ENCODE measurements at places on chromosomes 12 and 14. TPM values are rescaled to one million over a fixed set of nuclear protein-coding genes. Genes with fewer than 3 reads are reported as not detected.

GRCh38 chr14:23167116-23167847, 16.2 kb downstream of the SLC7A8 start:
- DNase-seq = no peak

DNA sequence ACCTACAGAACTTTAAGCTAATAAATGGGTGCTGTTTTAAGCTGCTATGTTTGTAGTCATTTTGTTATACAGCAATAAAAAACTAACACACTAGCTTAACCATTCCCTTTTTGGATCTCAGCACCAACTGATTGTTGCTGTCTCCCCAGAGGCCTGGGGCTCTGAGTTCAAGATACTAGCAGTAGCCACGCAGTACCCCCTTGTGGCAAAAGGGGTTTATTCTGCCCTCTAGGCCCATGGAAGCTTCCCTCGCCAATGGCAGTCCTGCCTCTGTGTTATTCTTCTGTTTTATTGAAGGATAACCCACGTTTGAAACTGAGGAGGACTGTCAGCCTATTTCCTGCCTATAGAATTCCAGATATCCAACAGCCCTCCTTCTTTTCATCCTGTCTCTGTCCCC, 455.3 kb upstream of the ATP2B1 start:
- no peak for DNase-seq

DNA sequence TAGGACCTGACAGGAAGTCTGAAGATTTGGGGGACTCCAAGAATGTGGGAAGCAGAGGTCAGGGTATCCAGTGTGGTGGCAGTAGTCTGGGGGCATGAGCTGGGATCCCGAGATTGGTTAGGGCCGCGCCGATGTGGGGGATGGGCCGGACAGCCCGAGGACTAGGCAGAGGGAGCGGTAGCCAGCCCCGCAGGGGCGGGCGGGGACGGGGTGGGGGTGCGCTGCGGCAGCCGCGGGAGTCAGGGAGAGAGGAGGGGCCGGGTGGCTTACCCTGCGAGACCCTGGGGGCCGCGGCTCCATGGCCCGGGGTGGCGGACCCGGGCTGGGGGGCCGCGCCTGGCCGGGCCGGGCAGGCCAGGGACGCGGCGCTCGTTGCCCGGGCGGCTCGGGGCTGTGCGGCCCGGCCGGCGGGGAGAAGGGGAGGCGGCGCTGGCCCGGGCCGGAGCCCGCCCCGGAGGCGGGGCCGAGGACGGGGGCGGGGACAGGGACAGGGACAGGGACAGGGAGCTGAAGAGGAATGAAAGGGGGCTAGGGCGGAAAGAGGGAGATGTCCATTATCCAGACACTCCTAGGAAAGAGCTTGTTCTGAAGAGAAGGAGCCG, 5.6 kb downstream of the ZNF385A start:
- DNase-seq = peak; percentile 44

- peak; percentile 29 for DNase-seq
Observed at GRCh38 chr14:91872517-91873470, 5.5 kb upstream of the TC2N start.

Gene DBX2
- not detected for total RNA-seq

Gene CS
- 75.6 TPM for total RNA-seq
